ENCODE measurements at places on chromosomes 6 and 20.

- no peak for DNase-seq
Observed at GRCh38 chr6:168648240-168649125, 207.5 kb downstream of the SMOC2 start.

- DNase-seq, result no peak
Observed at GRCh38 chr6:106778943-106779342, 149.6 kb downstream of the QRSL1 start.

GRCh38 chr6:136669299-136669699, 119.1 kb upstream of the MAP7 start:
- DNase-seq, result no peak

GRCh38 chr6:160349020-160349441, 853 bp downstream of the SLC22A3 start:
- no peak for DNase-seq

GRCh38 chr6:71334768-71335167, 46.2 kb downstream of the OGFRL1 start:
- DNase-seq, result no peak

DNA sequence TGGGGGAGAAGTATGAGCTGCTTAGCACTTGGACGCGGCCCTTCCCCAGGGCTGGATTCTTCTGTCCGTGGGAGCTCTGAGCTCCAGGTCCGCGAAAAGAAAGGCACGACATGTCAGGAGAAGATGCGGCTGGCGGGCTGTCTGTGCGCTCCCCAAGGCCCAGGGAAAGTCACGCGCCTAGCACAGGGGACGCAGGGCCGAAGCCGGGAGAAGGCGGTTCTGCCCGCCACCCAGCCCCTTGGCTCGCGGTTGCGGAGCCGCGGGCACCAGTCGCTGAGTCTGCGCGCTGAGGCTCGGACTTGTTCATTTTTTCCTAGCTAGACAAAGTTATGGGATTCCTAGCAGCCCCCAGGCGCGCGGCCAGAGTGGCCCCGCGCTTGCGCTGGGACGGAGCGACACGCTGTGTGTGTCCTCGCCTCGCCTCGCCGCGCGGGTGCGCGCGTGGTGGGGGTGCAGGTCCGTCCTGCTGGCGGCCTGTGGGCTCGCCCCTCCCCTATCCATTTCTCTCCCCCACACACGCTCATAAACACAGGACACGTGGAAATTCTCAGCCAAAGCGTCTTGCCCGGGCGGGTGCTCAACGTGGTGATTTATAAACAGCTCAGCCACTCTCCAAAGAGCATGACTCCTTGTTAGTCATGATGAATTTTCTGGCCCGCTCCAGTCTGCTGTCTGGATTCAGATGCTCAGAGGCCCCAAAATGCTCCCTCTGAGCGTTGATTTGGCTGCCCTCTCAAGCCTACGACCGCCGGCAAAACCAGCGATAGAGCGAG, 1.9 kb upstream of the POU3F2 start:
- peak; percentile 80 for DNase-seq

GRCh38 chr20:39631557-39631956, 669.4 kb downstream of the DHX35 start:
- DNase-seq, result no peak

- DNase-seq, result no peak
Observed at GRCh38 chr6:17485946-17486345, 92.6 kb downstream of the CAP2 start.

DNA sequence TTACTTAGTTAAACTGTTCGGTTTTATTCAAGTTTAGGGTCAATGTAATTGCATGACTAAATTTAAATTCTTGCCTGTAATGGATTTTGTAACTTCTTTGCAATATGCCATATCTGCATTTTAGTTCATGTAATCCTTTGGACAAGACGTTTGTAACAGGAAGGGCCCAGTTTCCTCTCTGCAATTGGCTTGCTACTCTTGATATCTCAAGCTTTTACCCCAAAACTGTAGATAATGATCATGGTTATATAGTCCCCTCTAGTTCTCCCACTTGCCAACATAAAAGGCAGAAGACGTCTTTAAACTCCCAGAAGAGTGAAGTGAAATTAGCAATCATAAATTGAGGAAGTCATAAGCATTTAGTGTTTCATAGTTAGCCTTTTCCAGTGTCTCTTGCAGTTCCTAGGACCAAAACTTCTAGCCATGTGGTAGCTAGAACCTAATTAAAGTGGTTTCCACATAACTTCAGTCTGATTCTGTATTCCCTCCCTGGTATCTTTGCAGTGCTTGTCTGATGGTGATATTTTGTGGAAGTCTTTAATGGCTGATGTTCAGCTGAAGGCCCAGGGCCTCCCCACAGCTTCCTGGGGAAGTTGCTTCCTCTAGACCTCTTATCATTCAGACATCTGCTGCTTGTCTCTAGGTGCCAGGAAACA, 117.8 kb upstream of the SUPT3H start:
- DNase-seq, result no peak

DNA sequence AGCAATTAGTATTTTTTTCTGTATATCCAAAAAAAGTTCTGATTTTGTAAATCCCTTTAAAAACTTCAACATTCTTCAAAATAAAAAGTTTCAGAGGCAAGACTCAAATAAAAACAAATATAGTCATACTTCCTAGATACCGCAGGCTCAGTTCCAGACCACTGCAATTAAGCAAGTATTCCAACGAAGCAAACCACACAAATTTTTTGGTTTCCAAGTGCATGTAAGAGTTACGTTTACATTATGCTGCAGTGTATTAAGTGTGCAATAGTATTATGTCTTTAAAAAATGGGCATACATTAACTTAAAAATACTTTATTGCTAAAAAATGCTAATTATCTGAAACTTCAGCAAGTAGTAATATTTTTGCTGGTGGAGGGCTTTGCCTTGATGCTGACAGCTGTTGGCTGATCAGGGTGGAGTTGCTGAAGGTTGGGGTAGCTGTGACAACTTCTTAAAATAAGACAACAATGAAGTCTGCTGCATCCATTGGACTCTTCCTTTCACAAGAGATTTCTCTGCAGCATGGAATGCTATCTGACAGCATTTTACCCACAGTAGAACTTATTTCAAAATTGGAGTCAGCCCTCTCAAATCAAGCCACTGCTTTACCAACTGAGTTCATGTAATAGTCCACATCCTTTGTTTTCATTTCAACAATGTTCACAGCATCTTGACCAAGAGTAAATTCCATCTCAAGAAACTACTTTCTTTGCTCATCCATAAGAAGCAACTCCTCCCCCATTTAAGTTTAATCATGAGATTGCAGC, 46.0 kb downstream of the PHIP start:
- no peak for DNase-seq

DNA sequence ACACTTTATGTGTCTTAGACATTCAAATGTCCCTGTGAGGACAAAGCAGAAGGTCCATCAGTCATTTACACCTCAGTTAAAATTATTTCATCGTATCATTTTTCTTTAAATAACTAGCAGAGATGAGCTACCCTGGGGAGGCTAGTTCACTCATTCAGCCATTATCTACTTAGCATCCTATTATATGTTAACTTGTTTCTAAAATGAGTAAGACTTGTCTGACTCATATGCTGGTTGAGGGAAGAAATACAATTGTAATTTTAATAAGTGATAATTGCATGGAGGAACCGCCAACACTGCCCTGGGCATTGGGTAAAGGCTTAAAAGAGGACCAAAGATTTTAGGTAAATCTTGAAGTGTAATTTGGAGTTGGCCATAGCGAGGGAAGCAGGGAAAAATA, 12.4 kb upstream of the PTPRK start:
- DNase-seq, result no peak

DNA sequence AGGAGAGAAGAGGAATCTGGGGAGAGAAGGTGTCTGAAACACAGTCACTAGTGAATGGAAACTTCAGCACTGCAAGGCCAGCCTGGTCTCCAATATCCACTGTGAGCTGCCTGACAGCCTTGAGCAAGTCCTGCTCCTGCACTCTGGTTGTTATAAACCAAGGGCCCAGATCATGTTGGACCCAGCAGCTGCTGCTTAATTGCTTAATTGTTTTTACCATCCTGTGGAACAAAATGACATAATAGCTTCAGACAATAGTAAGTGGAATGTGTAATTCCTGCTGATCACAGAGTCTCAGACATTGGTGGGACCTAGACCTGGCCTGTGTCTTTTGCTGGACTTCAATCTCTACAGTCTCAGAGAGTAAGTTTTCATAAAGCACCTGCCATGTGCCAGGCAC, 833.7 kb downstream of the TFAP2A start:
- no peak for DNase-seq

- DNase-seq, result no peak
Observed at GRCh38 chr6:20001286-20001685, 164.1 kb downstream of the ID4 start.

DNA sequence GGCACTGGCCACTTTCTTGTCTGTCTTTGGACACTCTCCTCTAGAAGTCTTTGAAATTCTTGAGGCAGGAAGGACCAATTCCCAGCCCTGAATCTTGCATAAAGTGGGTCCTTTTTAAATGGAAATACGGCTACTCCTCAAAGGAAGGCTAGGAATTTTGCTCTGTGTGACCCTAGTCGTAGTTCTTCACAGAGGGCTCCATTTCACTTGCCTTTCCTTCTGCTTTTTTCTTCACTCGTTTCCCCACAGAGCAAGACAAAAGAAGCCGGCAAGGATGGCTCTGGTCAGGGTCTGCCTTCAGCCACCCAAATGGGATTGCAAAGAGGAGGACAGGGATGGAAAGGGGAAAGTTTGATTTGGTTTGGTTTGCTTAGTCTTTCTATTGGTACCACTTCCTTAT, 25.8 kb downstream of the HLA-E start:
- no peak for DNase-seq

- no peak for DNase-seq
Observed at GRCh38 chr20:20457392-20458126, 89.7 kb downstream of the INSM1 start.

- DNase-seq, result no peak
Observed at GRCh38 chr6:43292763-43293318, 5.2 kb upstream of the SLC22A7 start.

- DNase-seq, result no peak
Observed at GRCh38 chr6:7391151-7391550, 1.5 kb downstream of the RIOK1 start.

GRCh38 chr6:25405442-25405841, 126.3 kb downstream of the CARMIL1 start:
- no peak for DNase-seq

GRCh38 chr6:167000759-167001158, 1.6 kb downstream of the CEP43 start:
- DNase-seq, result no peak

GRCh38 chr6:111740506-111740905, 132.7 kb downstream of the FYN start:
- DNase-seq, result no peak

DNA sequence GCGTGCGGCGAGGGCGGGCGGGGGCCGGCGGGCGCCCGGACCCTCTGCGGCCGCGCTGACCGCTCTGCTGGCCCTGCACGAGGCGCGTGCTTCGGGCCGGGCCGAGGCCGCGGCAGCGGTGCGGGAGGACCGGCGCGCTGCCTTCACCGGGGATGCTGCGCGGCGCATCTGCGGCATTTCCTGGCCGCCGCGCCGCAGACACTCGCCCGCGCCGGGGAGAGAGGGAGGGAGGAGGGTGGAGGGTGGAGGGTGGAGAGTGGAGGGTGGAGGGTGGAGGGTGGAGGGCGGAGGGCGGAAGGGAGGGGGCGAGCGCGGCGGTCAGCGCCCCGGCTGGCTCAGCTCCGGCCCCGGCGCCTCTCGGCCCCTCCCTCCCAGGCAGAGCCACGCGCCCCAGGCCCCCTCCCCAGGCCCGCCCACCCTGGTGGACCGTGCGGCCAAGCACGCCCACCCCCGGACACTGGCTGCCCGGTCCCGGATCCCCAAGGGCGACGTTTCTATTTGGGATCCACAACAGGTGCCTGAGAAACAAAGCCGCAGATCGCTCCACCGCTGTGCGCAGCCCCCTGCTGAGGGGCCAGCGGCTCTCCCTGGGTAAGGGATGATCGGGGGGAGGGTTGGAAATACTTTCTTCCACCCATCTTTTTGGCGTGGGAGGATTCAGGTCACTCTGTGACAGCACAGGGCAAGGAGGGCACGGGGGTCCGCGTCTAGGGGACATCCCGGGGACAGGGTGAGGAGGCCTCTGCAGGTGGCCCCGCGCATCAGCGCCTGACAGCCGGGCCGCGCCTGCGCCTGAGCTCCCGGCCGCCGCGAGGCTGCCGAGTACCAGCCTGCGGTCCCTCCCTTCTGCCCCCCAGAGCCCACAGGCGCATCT, 111.2 kb upstream of the BEND6 start:
- peak; percentile 73 for DNase-seq

GRCh38 chr6:131765804-131766135, 42.0 kb upstream of the ENPP1 start:
- DNase-seq, result no peak

DNA sequence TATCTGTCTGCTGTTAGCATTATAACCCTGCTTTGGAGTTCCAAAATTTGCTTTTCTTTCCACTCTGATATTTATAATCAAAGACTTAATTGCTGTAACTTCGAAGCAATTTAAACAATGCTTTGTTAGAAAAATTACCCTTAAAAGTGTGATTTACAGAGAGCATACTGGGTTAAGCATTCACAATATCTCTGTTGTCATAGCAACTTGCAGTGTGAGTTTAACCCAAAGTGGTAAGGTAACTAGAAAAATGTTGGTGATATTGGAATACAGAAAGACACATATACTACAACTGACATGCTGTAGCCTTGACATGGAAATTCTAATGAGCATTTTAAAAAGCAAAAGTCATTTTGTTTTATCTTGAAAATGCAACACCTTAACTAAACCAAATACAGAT, 70.4 kb upstream of the SMLR1 start:
- no peak for DNase-seq

GRCh38 chr20:4342609-4343008, 327.3 kb upstream of the RNF24 start:
- no peak for DNase-seq

DNA sequence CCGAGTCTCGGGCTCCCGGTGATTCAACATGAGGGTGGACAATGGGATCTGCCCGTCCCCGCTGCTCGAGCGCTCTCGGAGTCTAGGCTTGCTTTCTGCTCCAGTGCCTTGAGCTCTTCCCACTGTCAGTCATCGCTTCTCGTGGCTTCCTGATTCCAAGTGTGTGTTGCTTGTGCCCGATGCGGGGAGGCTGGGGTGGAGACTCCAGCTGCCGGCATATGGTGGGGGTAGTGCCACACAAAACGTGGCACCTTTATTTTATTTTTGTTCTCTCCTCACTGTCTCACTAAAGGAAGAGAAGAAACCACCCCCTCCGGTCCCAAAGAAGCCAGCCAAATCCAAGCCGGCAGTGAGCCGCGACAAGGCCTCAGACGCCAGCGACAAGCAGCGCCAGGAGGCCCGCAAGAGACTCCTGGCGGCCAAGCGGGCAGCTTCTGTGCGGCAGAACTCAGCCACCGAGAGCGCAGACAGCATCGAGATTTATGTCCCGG, 14.8 kb upstream of the MYL9 start:
- DNase-seq, result no peak

DNA sequence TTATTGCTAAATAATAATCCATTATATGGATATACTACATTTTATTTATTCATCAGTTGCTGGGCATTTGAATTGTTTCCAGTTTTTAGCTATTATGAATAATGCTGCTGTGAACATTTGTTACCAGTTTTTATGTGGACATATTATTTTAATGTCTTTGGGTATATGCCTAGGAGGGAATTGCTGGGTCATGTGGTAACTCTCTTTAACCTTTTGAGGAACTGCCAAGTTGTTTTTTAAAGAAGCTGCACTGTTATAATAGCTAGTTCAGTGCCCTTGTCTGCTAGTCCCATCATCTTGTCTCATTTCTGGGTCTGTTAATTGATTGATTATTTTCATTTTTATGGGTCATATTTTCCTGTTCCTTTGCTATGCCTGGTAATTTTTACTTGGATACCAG, 56.3 kb downstream of the FOXO3 start:
- DNase-seq, result no peak

GRCh38 chr6:42279966-42280629, 62.4 kb upstream of the MRPS10 start:
- DNase-seq, result no peak

- DNase-seq, result no peak
Observed at GRCh38 chr6:4510906-4511640, 265.1 kb upstream of the CDYL start.
